A673 (cell line): ENCODE measurements at places on chromosomes 12 and 14. TPM values are rescaled to one million over a fixed set of nuclear protein-coding genes. Genes with fewer than 3 reads are reported as not detected.

GAPDH gene
- total RNA-seq, result 5,579 and 5,657 TPM in 2 replicates

DNA sequence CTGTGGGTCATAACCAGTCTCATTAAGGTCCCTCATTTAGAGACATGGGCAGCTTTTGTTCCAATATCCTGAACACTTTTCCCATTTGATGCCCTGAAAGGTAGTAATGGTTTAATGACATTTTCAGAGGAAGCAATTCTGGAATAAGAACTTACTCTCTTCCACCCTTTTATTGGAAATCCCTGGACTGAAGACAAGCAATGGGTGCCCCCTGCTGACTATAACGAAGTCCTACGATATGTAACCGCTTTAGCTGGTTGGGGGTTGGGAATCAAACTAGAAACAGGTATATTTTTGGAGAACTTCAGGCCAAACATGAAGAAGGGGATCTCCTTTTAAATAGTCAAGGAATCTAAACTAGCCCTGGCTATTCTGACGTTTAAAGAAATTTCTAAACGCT, 20.5 kb downstream of the SARNP start:
- DNase-seq, result peak; percentile 68
- H3K4me1 ChIP-seq, result peaks cover 3% of the 10 kb centered on the region
- peaks cover 79% of the 10 kb centered on the region for H3K36me3 ChIP-seq
- no peak overlapping the region for H3K27ac ChIP-seq
- no peak overlapping the region for H3K4me3 ChIP-seq

DNA sequence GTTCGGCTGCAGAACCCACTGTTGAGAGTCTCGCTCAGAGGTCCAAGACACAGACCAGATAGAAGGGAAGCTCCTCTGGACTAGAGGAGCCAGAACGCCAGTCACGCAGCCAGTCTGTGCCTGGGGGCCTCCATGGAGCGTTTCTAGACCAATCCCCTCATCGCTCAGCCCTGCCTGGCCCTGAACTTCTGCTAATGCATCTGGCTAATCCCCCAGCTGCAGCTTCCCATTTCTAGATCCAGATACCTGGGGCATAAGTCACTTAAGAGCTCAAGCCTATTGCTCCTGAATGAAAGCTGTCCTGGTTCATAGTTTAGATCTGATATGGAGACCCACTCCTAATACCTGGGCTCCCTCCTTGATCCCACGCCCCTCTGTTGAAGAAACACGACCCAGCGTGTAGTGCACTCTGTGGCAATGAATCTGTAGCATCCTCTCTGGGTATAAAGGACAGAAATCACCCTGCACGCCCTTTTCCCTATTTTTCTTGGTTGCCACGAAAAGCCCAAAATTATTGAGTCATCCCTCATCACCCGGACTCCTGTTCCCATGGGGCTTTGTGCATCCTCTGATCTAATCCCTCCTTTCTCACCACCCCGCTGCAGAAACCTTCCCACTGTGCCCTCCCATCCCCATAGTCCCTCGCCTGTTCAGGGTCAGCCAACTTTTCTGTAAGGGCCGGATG, 341.6 kb upstream of the FKBP4 start:
- no peaks in the 10 kb centered on the region for H3K27me3 ChIP-seq
- DNase-seq, result peak; percentile 18
- H3K36me3 ChIP-seq, result no peaks in the 10 kb centered on the region
- H3K27ac ChIP-seq, result no peak overlapping the region

ACSS3 gene
- total RNA-seq, result 7.7 and 10.3 TPM in 2 replicates

DNA sequence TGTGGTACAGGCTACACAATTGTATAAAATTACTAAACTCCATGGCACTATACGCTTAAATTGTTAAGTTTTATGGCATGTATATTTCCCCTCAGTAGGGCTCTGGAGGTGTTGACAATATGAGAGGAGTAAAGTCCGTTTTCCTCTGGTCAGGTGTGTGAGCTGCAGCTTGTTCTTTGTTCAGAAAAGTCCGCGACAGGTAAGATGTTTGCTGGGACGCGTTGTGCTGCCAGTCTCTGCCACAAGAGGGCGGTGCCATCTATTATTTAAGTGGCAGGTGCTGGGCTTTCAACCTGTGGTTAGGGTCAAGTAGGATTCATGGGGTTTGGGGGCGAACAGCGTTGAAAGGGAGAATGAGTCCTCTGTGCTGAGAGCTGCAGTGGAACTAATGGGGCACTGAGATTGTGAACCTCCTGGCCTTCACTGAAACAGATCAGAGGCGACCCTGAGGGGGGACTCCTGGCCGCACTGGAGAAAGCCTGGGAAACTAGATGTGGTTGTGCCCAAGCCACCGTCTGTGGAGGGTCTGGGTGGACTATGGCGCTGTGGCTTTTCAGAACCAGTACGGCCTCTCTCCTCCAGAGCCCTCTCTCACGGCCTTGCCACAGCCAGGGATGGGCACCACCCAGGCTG, 179.0 kb downstream of the SLC15A4 start:
- no peaks in the 10 kb centered on the region for H3K4me1 ChIP-seq

DNA sequence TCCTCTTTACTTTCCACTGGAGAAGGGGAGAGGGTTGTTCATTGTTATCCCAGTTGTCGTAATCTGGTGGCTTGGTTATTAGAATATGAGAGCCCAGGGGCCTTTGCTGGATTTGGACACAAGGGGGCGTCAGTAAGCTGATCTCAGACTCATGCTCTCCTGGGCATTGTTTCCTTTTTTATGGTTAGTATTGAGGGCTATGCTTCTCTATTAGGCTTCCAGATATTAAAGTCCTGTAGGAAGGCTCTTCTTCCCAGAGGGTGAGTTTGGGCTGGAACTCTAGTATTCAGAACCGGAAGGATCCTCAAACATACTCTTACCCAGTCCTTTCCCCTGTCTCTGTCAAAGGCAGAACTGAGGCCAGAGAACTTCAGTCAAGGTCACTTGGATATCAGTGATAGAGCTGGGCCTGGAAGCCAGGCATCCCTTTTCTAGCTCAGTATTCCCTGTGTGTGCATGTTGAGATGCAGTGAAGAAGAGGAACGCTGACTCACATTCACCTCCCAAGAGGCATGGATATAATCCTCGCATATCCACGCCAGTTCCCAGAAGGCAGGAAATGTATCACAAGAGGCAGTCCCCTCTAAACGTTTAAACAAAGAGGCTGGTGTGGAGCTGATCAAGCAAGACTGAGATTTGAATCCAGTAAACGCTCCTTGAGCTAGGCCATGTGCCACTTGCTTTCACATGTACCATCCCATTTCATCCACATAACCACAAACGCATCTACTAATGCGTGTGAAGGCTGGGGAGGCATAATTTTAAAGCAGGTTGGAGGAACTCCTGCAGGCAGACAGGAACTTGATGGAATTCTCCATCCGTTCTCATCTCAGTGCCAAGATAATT, 41.6 kb downstream of the UBE3B start:
- peak; percentile 80 for DNase-seq
- H3K4me3 ChIP-seq, result no peak overlapping the region
- H3K36me3 ChIP-seq, result peaks cover 4% of the 10 kb centered on the region
- H3K27ac ChIP-seq, result peak overlapping the region; percentile 66

OAS1 gene
- 12.4 and 15.6 TPM in 2 replicates for total RNA-seq

GRCh38 chr12:23648546-23648945, 300.9 kb downstream of the SOX5 start:
- no peaks in the 10 kb centered on the region for H3K36me3 ChIP-seq
- no peak overlapping the region for H3K4me3 ChIP-seq
- H3K27me3 ChIP-seq, result no peaks in the 10 kb centered on the region
- H3K27ac ChIP-seq, result no peak overlapping the region
- no peaks in the 10 kb centered on the region for H3K4me1 ChIP-seq

DNA sequence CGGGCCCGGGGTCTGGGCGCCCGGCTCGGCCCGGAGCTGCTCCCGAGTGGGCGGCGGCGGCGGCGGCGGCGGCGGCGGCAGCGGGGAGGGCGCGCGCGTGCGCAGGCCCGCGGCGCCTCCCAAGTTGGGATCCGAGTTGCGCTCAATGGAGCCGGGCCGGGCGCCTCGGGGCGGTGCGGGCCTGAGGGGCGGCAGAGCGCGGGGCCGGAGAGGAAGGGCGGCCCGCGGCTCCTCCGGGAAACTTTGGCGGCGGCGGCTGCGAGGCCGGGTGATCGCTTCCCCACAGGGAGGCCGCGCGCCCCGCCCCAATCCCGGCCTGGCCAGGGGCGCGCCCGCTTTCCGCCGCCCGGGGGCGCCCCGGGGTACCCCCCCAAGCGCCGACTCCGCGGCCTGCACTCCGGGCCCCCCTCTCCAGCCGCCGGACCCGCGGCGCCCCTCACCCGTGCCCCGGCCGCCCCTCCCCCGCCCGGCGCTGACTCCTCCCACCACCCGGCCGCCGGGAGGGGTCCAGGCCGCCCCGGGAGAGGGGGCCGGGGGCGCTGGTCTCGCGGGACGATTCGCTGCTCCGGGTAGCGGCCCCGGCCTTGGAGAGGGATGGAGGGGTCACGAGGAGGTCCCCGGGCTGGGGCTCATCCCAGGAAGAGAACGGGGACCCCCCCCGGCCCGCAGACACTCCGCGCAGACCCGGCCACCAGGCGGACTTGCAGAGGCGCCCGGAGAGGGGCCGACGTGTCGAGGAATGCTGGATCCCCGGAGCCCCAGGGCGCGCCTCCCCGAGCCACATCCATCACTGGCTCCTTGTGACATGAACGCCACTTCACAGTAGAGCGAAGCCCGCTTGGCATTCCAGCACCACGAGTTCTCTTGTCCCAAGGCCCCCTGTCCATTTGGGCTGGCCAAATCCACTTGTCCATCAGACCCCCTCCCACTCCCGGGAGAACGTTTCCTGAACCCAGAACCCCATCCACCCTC, at the start of gene RILPL1:
RILPL1 (minus strand) TSS at position 48 of the 972 bp plus-strand sequence. CDS start 237 bp downstream, outside the sequence.
- H3K4me3 ChIP-seq, result peak within 1 kb of the TSS; percentile 80
- no peaks in the 10 kb centered on the region for H3K27me3 ChIP-seq
- peak within 1 kb of the TSS; percentile 63 for H3K27ac ChIP-seq
- DNase-seq, result peak; percentile 73

DNA sequence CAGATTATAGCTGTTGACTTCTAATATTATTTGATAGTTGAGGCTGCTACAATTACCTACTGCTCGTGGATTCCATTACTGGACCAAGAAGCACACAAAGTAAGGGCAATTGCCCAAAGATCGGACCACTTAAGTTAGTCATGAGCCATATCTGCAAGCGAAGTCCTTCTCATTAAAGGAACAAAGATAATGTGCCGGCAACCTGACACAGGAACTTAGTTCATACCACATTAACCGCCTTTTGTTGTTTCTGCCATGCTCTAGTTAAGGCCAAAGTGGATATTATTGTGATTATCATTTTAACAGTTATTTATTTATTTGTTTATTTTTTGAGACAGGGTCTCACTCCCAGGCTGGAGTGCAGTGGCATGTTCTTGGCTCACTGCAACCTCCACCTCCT, 38.1 kb upstream of the TMED10 start:
- DNase-seq, result no peak
- no peaks in the 10 kb centered on the region for H3K36me3 ChIP-seq
- H3K27ac ChIP-seq, result no peak overlapping the region
- no peaks in the 10 kb centered on the region for H3K4me1 ChIP-seq
- H3K27me3 ChIP-seq, result no peaks in the 10 kb centered on the region

DNA sequence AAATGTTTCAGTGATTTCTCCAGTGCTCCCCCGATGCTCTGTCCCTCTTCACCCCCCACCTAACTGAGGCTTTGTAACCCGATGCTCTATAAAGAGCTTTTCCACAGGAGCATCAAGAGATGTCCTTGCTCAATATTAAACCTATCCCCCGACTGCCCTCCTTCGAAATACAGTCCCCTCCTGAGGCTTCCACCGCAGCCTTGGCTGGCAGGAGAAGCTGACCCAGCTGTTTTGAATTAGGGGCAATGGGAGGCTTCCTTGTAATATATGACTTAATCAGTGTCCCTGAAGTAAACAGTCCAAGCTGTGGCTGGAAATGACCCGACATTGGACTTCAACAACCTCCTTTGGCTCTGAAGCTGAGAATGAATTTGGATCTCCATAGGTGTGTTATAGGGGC, 62.4 kb downstream of the TMEM30B start:
- no peaks in the 10 kb centered on the region for H3K36me3 ChIP-seq
- H3K4me3 ChIP-seq, result no peak overlapping the region
- H3K27ac ChIP-seq, result no peak overlapping the region

LMNTD1 gene
- not detected in 2 replicates for total RNA-seq

ARHGAP9 gene
- total RNA-seq, result 0.52 and 0.87 TPM in 2 replicates

GRCh38 chr12:19125325-19125724, 4.2 kb upstream of the PLEKHA5 start:
- H3K27ac ChIP-seq, result no peak overlapping the region
- H3K27me3 ChIP-seq, result no peaks in the 10 kb centered on the region
- no peaks in the 10 kb centered on the region for H3K4me1 ChIP-seq
- H3K4me3 ChIP-seq, result no peak overlapping the region
- peak; percentile 24 for DNase-seq
- H3K36me3 ChIP-seq, result no peaks in the 10 kb centered on the region

- H3K27ac ChIP-seq, result no peak overlapping the region
- H3K36me3 ChIP-seq, result no peaks in the 10 kb centered on the region
- DNase-seq, result no peak
- no peaks in the 10 kb centered on the region for H3K4me1 ChIP-seq
- peaks cover 86% of the 10 kb centered on the region for H3K27me3 ChIP-seq
- no peak overlapping the region for H3K4me3 ChIP-seq
Measured at GRCh38 chr14:76306131-76306530, 69.8 kb upstream of the ESRRB start.

SOX5 gene
- total RNA-seq, result 11.9 and 16.5 TPM in 2 replicates

- no peaks in the 10 kb centered on the region for H3K36me3 ChIP-seq
- no peak overlapping the region for H3K4me3 ChIP-seq
- DNase-seq, result no peak
- H3K27ac ChIP-seq, result no peak overlapping the region
- no peaks in the 10 kb centered on the region for H3K4me1 ChIP-seq
- H3K27me3 ChIP-seq, result no peaks in the 10 kb centered on the region
Measured at GRCh38 chr12:7493006-7493405, 10.6 kb downstream of the CD163 start.

DNA sequence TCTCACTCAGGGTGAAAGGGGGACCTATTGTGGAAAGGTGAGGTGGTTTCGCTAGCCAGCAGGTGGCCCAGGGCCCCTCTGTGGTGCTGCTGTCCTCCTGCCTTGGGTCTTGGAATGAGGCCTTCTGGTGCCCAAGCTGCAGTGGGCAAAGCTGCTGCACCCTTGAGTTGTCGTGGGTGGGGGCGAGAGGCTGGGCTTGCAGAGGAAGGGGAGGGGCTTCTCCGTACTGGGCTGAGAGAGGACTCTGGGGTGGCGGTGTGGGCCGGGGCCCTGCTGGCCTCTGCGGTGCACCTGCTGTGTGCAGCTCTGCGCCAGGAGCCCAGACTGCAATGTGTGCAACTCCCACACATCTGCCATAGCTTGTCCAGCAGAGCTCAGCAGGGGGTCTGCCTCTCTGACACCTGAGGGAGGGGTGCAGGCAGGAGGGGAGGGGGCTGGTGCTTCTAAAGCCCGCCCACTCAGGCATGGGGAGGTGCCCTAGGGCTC, 145.8 kb downstream of the KIF26A start:
- H3K27me3 ChIP-seq, result no peaks in the 10 kb centered on the region
- H3K4me1 ChIP-seq, result peaks cover 20% of the 10 kb centered on the region
- no peak overlapping the region for H3K27ac ChIP-seq
- H3K4me3 ChIP-seq, result no peak overlapping the region

DNA sequence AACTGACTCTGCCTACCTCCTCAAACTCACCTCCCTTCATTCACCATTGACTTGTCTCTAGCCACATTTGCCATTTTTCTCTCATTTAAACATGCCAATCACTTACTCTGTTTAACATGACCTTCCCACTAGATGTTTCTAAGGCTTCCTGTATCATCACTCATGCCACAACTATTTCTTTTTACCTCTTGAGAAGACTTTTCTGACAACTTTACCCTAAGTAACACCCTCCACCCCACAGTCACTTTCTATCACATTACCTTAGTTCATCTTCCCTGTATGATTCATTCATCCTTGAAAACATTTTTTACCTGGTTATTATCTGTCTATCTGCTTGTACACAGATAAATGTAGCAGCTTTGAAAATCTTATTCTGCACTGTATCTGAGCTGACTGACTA, 19.4 kb downstream of the PLCZ1 start:
- DNase-seq, result no peak
- H3K27me3 ChIP-seq, result no peaks in the 10 kb centered on the region
- H3K4me1 ChIP-seq, result no peaks in the 10 kb centered on the region
